ENCODE measurements at places on chromosomes 16 and 17.
A peak's percentile ranks its signal among the peaks of the same experiment; 100 is the strongest.

- DNase-seq: peak; percentile 35
Observed at GRCh38 chr17:20095336-20096080, 86.3 kb downstream of the SPECC1 start.

DNA sequence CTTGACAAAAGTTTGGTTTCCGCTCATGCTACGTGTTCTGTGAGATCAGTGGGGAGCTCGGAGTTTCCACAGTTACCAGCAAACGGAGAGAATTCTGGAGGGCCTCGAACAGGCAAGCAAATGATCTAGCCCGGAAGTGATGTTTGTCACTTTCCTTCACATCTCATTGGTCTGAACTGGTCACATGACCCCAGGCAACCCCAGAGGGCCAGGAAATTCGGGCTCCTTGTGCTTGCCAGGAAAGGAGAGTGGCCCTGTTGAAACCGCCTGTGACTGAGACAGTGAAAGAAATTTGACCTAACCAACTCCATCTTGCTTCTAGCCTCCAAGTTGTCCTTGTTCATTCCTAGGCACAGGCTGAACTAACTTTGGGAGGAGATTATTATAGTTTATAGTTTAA, 23.0 kb downstream of the SPPL2C start:
- DNase-seq: no peak

GRCh38 chr17:7703584-7704479, 1.2 kb upstream of the EFNB3 start:
- peak; percentile 64 for DNase-seq

- no peak for DNase-seq
Observed at GRCh38 chr17:79664930-79665737, 54.3 kb upstream of the RBFOX3 start.

- no peak for DNase-seq
Observed at GRCh38 chr17:75642182-75642783, 9.0 kb downstream of the SMIM5 start.

DNA sequence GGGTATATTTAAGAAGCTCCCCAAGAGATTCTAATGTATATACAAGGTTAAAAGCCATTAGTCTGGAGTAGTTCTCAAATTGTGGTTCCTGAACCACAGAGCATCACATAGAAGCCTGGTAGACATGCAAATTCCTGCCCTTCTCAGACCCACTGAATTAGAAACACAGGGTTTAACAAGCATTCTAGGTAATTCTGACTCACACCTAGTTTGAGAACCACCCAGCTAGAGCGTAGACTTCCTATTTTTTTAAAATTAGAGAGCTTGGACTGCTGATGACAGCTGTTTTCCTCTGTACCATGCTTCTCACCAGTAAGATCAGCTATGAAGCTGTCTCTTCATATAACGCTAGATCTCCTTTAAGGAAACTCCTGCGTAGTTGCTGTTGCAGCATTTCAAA, 50.6 kb downstream of the HS3ST3B1 start:
- no peak for DNase-seq

- no peak for DNase-seq
Observed at GRCh38 chr17:41402161-41402560, 4.8 kb upstream of the KRT31 start.

DNA sequence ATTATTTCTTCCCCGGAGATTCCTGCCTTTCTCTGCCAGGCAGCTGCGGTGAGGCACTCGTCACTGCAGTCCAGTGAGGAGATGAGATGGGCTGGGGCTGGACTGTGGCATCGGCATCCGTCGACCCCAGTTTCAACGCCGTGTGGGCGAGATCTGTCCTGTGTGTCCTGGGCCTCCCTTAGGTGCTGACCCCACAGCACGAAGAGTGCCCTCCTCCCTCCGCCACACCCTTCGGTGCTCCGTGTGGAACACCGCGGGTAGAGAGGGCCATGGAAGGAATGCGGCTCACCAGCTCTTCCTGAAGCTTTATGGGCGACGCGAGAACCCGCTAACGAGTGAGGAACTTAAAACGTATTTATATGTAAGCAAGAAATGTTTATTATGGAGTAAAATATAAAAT, 17.6 kb downstream of the ACSF3 start:
- DNase-seq: no peak

DNA sequence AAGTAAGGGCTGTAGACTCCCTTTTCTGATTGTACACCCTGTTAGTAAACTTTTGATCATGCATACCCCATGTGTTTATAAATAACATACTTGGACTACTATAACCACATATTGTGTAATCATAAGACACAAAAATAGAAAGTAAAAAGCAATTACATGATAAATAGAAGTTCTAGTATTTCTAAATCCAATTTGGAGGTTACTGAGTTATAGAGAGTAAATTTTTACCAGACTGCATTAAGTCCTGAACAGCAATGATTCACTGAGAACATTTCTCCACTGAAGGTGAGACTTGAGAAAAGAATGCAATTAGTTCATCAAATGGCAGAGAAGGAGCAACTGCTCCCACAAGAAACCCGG, 7.7 kb upstream of the TBKBP1 start:
- DNase-seq: no peak

GRCh38 chr17:17520599-17521232, 24.5 kb upstream of the RASD1 start:
- DNase-seq: no peak

DNA sequence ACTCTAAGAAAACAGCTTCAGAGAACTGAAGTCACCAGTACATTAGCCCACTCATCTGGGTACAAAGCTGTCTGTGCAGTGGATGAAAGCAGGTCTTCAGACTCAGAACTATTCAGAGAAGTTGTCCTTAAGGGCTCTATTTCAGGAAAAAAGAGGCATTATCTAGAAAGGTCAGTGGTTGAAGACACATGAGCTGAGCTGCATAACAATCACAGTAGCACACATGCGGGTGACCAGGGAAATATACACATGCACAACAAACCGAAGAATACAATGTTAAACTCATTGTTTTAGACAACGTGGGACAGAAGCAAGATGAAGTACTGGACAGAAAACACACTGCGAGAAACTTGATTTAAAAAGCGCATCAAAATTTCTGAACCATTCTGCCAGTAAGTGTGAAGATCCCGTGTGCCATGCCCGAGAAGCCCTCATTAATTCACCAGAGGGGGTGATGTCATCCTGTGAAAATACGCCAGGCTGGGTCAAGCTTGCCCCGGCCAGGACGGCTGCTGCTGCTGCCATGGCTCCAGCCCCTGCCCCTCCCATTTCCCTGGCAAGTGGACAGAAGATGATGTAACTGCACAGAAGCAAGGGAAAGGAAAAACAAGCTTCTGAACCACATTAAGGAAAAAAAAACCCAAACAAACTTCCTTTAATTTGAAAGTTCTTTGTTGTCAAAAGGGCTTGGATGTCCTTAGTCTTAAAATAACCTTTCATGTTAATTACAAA, 10.1 kb downstream of the DYNC1LI2 start:
- no peak for DNase-seq

GRCh38 chr16:11896486-11897176, 19.1 kb downstream of the GSPT1 start:
- no peak for DNase-seq

- no peak for DNase-seq
Observed at GRCh38 chr16:49651226-49651625, 204.7 kb downstream of the ZNF423 start.

- DNase-seq: no peak
Observed at GRCh38 chr16:66553223-66553622, 847 bp downstream of the CKLF start.

DNA sequence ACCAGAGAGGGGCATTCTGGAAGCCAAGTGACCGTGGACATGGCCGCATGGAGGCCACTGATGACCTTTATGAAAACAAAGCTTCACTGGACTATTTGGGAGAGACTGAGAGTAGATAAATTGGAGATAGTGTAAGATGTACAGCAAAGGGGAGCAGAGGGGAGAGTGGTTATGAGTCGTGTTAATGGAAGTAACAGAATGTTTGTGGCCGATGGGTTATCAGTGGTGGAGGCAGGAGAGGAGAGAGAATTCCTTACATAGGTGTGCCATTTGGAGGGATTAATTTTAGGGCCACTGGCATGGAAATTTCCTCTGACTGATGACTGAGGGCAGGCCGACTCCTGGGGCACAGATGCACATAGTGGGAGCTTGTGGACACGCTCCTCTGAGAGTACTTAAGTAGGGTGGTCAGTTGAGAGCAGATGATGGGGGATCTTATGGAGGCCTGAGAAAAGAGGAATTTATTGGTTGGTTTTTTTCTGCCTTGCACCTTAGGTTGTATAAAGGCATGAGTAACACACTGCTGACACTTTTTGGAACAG, 19.2 kb downstream of the PRPSAP2 start:
- DNase-seq: no peak

- DNase-seq: no peak
Observed at GRCh38 chr16:68369697-68370580, 59.1 kb downstream of the PRMT7 start.

GRCh38 chr17:19940722-19941464, 36.7 kb downstream of the AKAP10 start:
- DNase-seq: no peak

GRCh38 chr17:57895382-57896060, 45.7 kb upstream of the MRPS23 start:
- DNase-seq: no peak

DNA sequence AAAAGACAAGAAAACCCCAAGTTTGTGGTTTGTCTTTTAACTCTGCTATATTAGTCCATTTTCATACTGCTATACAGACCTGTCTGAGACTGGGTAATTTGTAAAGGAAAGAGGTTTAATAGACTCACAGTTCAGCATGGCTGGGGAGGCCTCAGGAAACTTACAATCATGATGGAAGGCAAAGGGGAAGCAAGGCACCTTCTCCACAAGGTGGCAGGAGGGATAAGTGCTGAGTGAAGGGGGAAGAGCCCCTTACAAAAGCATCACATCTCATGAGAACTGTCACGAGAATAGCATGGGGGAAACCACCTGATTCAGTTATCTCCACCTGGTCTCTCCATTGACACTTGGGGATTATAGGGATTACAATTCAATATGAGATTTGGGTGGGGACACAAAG, 13.5 kb upstream of the ADAM11 start:
- no peak for DNase-seq

- no peak for DNase-seq
Observed at GRCh38 chr17:59219992-59220327, 351 bp upstream of the GDPD1 start.

DNA sequence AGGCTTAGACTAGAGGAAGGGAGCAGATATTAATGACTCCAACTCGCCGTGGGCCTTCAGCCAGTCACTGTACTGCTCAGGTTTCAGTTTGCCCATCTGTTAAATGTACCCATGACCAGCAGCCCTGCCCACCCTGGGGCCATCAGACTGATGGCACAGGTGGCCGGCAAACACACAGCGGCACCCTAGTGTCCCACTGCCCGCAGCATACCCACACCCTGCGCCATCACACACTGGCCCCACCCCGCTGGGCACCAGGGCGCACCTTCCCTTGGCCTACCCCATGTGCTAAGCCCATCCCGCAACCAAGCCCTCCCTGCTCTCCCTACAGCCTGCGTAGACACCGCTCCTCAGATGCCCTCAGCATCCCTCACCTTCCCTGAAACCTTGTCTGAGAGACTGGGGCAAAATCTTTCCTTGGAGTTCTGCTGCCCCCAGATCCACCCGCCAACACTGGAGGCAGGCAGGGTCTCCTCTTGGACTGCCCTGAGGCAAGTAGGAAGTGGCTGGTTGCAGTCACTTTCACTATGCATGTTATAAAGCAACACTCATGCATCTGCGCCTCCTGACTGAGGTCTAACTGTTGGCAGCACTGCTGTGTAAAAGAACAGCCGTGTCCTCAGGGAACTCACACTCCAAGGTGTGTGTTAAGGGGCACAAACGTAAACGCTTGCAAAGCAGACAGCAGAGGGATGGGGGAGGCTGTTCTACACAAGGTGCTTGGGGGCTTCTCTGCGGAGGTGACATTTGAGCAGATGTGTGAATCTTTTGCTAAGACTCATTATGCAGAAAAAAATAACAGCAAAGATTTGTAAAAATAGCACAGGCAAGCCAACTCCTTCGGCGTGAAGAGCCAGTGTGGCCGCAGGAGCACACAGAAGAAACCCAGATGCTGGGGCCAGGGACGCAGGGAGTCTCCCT, 6.7 kb upstream of the BCAR1 start:
- no peak for DNase-seq

- no peak for DNase-seq
Observed at GRCh38 chr17:73831699-73832098, 187.5 kb upstream of the SDK2 start.

- no peak for DNase-seq
Observed at GRCh38 chr16:12500771-12501170, 302.9 kb downstream of the CPPED1 start.

DNA sequence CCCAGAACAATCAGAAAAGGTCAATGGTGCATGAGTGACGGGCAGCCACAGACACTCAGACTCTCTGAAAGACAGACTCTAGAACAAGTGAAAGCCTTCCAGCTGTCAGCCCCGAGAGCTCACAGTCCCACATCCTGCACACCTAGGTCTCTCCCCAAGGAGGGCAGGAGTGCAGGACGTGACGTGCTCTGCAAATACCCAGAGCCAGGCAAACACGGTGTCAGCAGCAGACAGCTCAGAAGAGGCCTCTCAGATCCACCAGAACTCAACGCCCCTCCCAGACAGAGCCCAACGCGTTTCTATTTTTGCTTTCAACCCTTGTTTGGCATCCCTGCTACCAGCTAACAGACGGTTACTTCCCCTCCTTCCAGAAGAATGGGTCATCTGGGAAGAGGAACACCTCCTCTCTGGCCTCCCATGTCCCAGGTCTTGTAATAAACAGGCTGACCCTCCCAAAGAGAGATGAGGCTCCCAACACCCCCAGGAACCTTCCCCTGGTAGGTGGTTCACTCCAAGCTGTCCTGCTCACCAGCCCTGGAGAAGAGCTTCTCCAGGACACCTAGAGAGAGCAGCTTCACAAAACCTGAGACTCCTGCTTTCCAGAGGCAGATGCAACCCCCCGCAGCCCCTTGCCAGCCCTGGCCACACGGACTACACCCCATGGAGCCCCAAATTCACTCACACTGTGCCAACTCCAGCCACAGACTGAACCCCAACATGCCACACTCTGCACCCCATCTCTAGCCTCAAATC, 7.6 kb downstream of the PITPNM3 start:
- no peak for DNase-seq

DNA sequence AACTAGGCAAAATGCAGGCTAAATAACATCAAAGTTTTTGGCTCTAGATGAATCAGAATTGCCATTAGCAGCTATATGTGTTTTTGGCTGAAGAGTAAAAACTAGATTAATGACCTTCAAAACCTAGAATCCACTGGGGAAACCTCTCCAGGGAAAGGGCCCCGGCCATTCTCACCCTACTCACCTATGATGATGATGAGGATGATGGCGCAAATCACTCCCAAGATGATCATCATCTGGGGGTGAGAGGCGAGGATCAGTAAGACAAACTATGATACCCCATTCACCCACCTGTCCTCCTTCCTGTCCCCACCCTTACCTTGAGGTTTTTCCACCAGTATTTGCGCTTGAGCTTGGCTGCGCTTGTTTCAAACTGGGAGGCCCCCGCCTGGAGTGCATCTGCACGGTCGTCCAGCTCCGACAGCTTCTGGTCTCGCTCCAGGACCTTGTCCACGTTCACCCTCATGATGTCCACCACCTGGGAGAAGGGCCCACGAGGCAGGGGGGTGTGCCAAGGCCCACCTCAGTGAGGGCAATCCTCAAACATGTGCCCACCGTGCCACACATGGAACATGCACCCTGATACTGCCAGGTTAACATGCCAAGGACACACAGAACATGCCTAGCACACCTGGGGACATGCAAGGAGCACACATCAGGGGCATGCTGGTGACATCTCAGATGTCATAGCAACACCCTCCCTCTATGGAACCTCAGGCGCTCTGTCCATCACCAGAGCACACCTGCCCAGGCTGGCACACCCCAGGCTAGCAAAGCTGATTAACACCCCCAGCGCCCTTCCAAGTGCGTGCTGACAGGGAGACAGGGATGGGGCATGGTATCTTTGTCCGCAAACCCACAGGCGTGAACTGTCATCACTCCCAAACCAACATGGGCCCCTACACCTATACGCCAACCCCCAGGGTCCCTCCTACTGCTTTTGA, 1.2 kb downstream of the VAMP2 start:
- no peak for DNase-seq

Measured in NCI-H1930 (cell line).